Stimulated activated CD8-positive, alpha-beta memory T cell treated with anti-CD3 and anti-CD28 coated beads, Interleukin-12 subunit alpha, Interleukin-12 subunit beta, amount 100 ng/mL, for 4 hours (primary cell): ENCODE measurements at places on chromosomes 1 and 21.

GRCh38 chr21:14526836-14527695 lies 19.0 kb downstream of the SAMSN1 start:
- no peak for DNase-seq

DNA sequence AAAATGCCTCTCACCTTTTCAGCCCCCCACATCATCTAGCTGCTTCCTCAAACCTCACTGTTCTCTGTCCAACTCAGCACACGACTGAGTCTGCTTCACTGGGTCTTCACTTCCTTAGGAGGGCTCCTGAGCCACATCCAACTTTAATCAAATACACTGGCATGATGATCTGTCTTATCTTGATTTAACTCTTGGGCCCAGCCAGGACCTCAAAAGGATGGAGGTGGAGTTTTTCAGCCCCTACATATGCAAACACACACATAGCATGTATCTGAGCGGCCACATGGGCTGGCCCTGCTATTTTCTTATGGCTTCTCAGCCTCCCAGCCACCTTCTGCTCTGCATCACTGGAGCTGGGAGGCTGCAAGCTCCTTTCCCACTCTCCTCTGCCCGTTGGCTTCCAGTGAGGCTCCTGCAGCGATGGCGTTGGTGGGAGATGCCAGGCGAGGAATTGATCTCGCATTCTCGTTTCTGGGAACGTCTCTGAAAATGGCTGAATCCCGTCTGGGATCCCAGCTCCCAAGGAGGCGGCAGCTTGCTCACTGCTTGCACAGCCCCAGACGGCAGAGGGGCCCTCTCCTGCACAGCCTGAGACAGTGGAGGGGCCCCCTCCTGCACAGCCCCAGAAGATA lies 1.8 kb upstream of the PRXL2B start:
- no peak for DNase-seq

- DNase-seq, result no peak
Measured at GRCh38 chr1:17360272-17360956, 11.6 kb upstream of the PADI6 start.

- no peak for DNase-seq
Measured at GRCh38 chr1:84385347-84385746, 12.9 kb upstream of the DNASE2B start.

DNA sequence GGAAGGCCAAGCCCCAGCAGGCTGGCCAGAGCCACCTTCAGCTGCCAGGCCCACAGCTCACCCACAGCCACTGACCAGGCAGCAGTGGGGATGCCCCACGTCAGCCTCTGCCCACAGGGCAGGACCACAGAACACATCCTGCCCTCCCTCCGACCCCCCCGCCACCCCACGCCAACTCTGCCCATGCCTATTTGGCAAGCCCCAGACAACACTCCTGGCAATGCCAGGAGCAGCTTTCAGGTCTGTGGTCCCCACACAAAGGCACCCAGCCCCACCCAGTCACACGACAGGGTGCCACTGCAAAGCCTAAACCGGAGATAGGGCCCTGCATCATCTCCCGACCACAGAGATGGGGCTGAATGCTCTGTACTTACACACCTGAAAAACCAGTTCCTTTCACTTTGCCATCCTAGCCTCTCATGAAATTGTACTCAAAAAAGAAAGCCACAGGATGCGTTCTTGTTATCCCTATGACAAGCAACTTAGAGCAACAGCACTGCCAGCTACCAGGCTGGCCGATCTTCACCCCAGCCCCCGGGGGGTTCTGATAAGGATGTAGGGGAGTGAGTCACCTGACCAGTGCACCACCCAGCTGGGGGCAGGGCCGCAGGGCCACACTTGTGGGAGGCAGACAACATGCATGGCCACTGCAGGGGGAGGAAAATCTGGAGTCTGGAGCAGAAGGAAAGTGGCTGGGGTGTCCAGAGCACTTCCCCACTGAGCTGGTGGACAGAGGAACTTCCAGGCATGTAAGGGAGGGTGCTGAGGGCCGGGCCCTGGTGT lies 36.2 kb downstream of the UBE2G2 start:
- peak; percentile 15 for DNase-seq

GRCh38 chr1:9198538-9199361 lies 35.8 kb upstream of the H6PD start:
- DNase-seq, result no peak
